ENCODE measurements at places on chromosomes 12 and 14.

DNA sequence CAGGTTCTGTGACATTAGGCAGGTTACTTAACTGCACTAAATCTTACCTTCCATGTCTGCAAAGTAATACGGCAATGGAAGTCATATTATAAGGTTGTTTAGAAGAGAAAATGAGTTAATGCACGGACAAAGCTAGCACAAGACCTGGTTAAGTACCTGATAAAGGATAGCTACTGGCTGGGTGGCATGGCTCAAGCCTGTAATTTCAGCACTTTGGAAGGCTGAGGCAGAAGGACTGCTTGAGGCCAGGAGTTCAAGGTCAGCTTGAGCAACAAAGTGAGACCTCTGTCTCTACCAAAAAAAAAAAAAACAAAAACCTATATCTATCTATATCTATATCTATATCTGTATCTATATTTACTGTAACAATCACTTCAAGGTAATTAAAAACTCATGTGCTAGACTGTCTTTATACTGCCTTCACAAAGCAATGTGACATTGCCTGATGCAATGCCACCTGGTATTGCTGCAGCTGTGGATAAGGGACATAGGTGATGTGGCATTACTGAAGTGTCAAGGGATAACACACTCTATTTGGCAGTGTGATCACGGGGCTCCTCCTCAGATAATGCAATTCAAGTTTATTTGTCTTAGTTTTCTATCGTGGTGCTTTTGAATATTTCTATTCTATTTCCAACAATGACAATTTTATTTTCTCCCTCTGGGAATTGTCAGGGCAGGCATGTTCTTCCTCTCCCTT is 107.1 kb downstream of the PAX9 start:
- no peak for DNase-seq

DNA sequence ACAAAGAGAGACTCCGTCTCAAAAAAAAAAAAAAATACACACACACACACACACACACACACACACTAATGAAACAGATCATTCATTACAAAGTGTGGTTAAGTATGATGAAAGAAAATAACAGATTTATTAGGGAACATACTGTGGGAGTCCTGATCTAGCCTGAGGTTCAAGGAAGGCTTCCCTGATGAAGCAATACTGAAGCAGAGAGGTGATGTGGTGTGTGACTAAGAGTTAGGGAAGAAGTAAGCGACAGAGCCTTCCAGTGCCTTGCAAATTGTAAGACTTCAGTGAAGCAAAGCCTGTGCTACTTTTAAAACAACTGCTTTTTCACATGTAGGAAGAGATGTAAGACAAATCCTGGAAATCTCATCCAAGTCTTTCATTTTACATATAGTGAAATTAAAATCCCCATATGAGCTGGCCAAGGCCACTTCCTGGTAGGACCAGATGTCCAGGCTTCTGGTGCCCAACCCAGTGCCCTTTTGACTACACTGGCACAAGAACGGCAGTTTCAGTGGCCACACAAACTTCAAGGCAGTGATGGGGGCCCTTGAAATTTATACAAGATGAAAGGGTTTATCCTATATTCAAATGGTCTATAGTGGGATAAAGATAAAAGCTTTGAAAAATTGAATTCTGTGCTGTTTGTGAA is 86.2 kb downstream of the STON2 start:
- no peak for DNase-seq

DNA sequence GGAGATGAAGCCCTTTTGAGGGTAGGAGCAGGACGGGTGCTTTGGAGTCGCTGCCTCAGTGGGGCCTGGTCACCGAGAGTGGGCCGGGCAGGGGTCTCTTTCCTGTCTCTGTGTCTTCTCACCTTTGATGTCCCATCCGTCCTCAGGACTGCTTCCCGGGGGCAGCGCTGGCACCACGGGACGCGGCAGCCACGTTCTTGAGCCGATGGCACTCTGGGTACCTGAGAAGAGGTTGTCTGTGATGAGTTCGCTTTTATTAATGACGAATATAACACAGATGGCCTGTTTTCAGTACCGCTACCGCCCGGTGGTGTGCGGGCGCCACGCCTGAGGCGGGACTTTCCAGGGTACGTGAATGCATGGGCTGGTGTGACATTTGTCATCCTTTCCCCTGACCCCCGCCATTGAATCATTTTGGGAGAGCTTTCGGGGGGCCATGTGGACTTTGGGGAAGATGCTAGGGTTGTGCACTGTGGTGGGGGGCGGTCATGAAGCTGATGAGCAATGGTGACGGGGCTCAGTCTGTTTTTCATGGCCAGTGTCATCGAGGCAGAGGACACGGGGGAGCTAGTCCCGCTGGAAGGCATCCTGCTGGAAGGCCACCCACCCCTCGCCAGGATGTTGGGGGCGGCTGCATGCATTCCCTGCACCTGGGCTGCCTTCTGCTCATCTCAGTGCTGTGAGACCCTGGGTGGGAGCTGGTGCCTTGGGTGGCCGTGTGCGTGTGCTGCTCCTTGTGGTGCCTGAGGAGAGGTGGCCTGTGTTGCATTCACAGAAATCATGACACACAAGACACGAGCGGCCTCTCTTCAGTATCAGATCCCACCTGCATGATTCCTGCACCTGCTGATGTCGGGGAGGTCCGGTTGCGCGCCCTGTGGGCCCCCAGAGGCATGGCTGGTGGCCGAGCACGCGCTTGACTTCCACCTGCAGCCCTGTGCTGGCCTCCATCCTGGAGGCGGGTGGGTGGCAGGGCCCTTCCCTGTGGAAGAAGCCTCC is 162.5 kb upstream of the RTL1 start:
- DNase-seq, result no peak

- no peak for DNase-seq
Observed at GRCh38 chr12:30691122-30691879, 4.4 kb downstream of the IPO8 start.

DNA sequence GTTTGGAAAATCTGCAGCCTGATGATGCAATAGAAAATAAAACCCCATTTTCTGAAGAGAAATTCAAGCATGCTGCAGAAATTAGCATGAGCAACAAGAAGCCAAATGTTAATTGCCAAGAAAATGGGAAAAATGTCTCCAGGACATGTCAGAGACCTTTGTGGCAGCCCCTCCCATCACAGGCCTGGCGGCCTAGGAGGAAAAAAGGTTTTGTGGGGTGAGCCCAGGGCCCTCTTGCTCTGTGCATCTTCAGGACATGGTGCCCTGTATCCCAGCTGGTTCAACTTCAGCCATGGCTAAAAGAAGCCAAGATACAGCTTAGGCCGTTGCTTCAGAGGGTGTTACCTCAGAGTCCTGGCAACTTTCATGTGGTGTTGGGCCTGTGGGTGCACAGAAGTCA is 775.5 kb upstream of the SEL1L start:
- no peak for DNase-seq

- no peak for DNase-seq
Observed at GRCh38 chr12:85060916-85061315, 24.8 kb downstream of the LRRIQ1 start.

DNA sequence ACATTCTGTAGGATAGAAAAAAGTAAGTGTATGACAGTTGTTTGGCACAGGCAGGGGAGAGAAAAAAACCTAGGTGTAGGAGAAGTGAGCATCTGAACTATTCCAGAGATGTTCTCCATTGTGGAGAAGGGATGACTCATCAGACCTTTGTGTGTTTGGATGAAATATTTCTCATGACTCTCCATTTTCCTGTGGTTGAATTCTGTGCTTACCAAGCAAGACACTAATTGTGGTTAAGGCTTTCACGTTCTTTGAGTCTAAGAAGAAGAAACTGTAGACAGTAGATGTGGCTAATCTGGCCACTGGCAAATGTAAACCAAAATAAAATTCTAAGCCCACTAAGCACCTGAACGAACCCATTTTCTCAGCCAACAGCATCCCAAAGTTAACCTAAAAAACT is 107.9 kb upstream of the GZMB start:
- DNase-seq, result no peak

- DNase-seq, result no peak
Observed at GRCh38 chr14:101426466-101426865, 134.8 kb upstream of the DIO3 start.

- DNase-seq, result no peak
Observed at GRCh38 chr12:103680591-103681141, 93.6 kb downstream of the STAB2 start.

- DNase-seq, result peak; percentile 14
Observed at GRCh38 chr12:121223292-121224285, 13.7 kb downstream of the P2RX4 start.

DNA sequence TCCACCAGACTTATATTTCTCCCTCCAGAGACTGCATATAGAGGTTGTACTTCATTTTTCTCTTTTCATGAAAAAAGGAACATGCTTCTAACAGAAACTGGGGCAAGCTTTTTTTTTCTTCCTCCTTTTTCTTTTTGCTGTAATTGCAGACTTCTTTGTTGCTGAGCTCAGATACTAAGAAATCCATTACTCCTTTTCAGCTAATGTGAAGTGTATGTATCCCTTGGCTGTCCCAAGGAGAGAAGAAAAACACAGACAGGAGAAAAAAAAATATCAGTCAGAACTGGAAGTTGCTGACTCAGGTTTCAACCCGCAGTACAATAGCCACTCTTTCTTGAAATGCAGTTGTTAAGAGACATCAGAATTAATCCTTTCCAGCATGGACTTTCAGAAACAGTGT is 1248.4 kb downstream of the LRFN5 start:
- DNase-seq, result no peak
